A549 (cell line): ENCODE measurements at places on chromosomes 2 and 18. TPM values are rescaled to one million over a fixed set of nuclear protein-coding genes. Genes with fewer than 3 reads are reported as not detected.

The HOXD3 gene
- 0.14 to 0.36 TPM (median 0.18 TPM) in 3 replicates for polyA plus RNA-seq

The CENPA gene
- 41.6 to 45.7 TPM (median 43.7 TPM) in 3 replicates for polyA plus RNA-seq

The GTF3C2 gene
- polyA plus RNA-seq, result 69.2 to 78.2 TPM (median 75.4 TPM) in 3 replicates

The SLC11A1 gene
- polyA plus RNA-seq, result 0.11 to 0.18 TPM (median 0.14 TPM) in 3 replicates

The C2orf92 gene
- polyA plus RNA-seq, result 1.1 to 1.9 TPM (median 1.8 TPM) in 3 replicates

The EFHD1 gene
- polyA plus RNA-seq, result 1.3 to 1.5 TPM (median 1.4 TPM) in 3 replicates

The ANKAR gene
- polyA plus RNA-seq, result 1.7 to 2.3 TPM (median 2.2 TPM) in 3 replicates

The R3HDM1 gene
- 27.6 to 31.3 TPM (median 27.7 TPM) in 3 replicates for polyA plus RNA-seq

The NR4A2 gene
- 1.2 to 2.3 TPM (median 1.9 TPM) in 3 replicates for polyA plus RNA-seq

The FOXI3 gene
- polyA plus RNA-seq, result not detected in 3 replicates

The CD302 gene
- polyA plus RNA-seq, result 2.4 to 2.9 TPM (median 2.5 TPM) in 3 replicates

The HDLBP gene
- polyA plus RNA-seq, result 237 to 256 TPM (median 248 TPM) in 3 replicates

The ZC3H8 gene
- polyA plus RNA-seq, result 13.2 to 16.5 TPM (median 15.2 TPM) in 3 replicates

The SERPINB2 gene
- not detected in 3 replicates for polyA plus RNA-seq

The CCDC138 gene
- 9.7 to 12.2 TPM (median 10.4 TPM) in 3 replicates for polyA plus RNA-seq

GRCh38 chr18:56043641-56044061, 455.7 kb upstream of the TCF4 start:
- DNase-seq, result no peak

DNA sequence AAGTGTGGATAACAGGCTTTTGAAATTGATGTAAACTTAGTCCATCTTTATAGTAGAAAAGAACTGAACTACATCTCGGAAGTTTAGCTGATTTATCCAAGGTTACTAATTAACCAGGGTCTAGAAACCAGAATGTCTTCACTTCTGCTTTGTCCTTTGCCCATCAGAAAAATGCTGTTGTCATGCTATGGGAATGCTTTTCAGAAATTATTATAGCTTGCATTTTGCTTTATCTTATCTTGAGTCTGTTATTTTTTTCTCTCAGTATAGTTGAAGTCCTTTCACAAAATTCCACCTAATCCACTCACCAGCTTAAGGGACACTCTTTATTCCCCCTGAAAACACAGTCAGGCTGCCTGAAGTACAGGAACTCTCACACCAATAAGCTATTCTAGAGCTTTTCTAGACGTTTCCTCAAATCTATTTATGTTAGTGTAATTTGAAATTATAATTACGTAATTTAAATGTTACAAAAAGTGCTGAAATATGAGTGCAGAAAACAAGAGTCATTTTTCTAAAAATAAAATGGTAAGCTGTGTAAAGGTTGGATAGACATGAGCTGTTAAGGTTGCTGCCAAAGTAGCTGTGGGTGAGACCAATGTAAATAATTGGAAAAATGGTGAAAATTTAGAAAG, 456.3 kb downstream of the TGIF1 start:
- DNase-seq, result no peak

DNA sequence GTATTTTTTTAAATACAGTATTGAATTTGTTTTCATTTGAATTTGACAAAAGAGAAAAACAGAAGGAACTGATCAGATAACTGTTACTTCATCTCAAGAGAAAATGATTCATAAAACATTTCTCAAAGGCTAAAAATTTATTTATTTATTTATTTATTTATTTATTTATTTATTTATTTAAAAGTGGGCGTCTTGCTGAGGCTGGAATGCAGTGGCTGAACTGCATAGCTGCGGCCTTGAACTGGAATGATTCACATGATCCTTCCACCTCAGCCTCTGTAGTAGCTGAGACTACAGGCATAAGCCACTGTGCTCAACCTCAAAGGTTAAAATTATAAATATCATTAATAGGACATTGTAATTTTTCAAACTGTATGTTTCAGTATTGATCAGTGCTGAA, 4.5 kb upstream of the PUM2 start:
- DNase-seq, result no peak

DNA sequence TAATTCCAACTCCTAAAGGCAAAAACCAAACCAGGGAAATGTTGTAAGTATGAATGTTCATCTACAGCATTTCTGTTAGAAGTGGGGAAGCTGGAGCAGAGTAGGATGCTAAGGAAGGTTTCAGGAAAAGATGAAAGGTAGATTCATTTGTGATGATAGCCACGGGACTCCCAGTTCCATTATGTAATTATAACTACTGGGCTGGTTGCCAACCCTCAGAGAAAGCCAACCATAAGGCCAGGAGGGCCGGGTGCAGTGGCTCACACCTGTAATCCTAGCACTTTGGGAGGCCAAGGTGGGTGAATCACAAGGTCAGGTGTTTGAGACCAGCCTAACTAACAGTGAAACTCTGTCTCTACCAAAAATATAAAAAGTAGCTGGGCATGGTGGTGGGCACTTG, 288.9 kb upstream of the ETAA1 start:
- DNase-seq, result no peak

- DNase-seq, result peak; percentile 66
Observed at GRCh38 chr18:54946149-54946581, 13.1 kb downstream of the CCDC68 start.

- DNase-seq, result no peak
Observed at GRCh38 chr2:122682356-122682755, 926.9 kb downstream of the TSN start.

DNA sequence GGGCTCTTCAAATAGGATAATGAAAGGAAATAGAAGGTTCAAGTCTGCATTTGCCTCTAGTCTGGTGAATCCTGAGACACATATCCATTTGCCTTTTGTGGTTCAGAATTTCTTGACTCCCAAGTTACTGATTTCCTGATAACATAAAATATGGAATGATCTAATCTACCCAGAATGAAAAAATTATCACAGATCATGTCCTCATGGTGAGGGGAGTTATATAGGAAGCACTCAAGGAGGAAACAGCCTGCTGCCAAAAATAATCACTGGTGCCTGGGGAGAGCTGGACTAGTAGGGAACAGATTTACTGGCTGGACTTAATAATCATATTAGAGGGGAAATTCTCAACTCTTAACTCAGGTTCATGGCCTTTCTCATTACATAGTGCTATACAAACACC, 95.5 kb upstream of the STK17B start:
- DNase-seq, result no peak

DNA sequence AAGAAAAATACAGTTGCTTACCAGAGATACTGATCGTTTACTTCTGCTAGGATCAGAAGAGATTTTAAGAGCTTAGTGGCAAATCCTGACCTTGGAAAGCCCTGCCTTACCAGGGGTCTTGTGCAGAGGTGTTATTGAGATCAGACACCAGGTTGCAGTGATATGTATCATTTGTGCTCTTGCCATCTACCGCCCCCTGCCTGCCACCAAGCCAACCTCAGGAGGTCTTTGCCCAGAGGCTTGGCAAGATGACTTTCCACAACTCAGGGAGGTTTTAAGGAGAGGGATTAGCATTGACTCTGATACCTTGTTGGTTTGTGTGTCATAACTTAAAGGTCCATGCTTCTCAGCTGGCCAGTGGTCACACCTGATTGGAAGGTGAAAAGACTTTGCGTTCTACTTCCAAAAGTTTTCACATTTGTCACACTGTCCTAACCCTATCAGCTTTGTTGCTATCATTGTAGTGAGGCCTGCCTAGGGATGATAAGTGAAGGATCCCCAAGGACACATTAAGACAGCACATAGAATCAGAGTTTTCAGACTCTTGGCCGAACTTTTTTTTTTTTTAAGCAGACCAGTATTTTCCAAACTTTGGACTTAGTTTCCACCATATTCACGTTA, 46.2 kb upstream of the MGAT5 start:
- peak; percentile 69 for DNase-seq

GRCh38 chr2:211479536-211480150, 923.2 kb downstream of the CPS1 start:
- no peak for DNase-seq

DNA sequence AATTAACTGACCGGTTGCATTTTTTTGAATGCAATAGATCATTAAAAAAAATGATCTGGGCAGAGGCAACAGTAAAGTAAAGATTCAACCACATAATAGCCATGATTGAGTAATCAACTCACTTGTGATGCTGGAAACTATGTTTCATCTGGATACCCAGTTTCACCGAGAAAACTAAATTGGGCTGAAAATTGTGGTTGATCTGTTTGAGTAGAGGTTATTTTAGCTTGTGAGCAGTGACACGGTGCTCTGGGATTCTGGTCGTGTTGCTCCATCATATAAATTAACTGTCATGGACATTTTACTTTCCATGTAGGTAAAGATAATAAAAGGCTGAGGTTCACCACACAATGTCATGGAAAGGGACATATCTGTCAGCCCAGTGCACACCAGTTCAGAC, 58.7 kb downstream of the CD226 start:
- no peak for DNase-seq

- no peak for DNase-seq
Observed at GRCh38 chr2:130300258-130300969, 42.3 kb upstream of the IMP4 start.

DNA sequence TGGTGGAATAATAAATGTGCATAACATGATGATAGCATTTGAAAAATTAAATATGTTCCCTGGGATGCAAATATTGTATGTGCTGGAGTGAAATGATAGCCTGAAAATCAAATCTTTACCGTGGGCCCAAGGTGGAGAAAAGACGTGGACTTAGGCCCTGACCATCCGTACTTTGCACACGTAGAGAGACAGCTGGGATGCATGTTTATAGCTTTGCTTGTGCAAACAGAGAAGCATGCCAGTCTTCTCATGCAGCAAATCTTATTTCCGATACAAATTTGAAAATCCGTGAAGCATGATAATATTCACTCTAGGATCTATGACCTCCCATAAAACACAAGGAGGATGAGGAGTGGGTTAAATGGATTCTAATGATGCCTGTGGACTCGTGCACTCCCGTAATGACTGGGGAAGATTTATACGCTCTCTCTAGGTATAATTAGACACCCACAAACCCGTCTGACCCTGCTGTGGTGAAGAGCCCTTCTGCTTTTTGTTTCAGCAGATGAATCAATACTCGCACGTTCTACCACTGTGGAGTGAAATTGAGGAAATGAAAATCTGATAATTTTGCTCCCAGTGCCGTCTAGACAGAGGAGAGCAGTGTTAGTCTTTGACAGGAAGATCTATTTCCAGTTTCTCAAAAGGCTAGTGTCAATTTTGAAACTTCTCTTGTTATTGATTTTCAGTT, 810.3 kb upstream of the SALL3 start:
- DNase-seq, result no peak

GRCh38 chr2:33091541-33092123, 144.9 kb downstream of the LTBP1 start:
- no peak for DNase-seq

GRCh38 chr2:68119504-68119903, 38.2 kb upstream of the PNO1 start:
- no peak for DNase-seq

DNA sequence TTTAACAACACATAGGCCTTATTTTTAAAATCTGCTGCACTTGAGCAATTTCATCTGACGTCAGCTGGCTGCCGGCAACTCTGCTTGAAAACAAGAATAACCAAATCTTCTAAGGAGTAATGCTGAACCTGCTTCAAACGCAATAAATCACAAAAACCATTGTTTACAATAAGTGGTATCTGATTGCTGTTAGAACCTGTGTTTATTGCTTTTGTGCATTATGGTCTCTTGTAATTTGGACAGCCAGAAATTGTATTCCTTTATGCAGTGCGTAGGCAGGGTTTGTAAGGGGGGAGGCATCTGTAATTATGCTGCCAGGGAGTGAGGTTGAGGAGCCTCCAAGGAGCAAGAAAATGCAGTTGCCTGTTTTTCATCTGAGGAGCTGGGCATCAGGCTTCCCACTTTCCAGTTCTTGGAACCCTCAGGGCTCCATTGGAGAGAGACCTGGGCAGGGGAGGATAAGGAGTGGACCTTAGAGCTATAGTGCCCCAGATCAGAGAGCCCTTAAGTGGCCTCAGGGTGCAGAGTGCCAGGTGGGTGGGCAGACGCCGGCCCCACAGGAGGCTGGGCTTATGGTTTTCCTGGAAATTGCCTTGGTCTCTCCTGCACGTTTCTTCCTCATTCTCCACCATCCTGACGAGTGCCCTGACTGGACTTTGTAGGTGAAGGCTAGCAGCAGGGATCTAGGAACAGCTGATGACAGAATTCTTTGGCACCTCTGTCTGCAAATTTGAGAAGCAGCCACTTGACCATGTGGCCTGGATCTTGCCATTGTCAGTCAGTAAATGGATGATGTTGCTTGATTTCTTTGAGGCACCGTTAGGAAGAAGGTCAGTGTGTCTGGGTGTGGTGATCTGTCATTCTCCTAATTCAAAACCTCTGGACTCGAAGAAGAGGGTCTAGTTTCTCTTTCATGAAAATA, 129.2 kb downstream of the KLHL29 start:
- DNase-seq, result no peak

DNA sequence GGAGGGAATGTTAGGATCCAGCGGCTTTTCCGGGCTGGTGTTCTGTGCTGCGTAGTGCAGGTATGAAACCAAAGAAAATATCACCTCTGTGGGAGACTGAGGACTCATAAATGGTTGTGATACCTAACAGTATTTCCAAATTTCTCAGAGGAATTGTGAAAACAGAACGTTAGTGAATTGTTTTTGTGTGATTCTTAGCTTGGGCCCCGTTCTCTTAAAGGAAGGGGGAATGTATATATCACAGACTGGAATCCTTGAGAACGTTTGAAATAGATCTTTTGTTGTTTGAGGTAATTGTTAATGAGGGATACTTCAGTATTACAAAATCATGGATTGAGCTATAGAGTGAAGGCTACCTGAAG, 834 bp downstream of the ZNF638 start:
- no peak for DNase-seq

GRCh38 chr2:236343400-236344161, 79.4 kb upstream of the ASB18 start:
- DNase-seq, result peak; percentile 79

DNA sequence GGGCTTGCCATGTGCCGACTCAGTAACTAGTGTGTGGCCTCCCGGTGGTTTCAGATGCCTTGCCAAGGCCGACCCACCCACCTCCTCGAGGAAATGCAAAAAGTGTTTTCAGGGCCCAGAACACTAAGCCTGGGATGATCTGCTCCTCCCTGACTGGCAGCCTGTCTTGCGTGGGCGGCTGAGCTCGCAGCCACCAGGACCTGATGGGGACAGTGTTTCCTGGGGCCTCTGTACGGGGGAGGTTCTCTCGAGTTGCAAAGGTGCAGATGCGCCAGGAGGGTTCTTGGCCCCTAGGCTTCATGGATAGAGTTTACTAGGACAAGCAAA, 85.2 kb downstream of the GLI2 start:
- DNase-seq, result no peak

DNA sequence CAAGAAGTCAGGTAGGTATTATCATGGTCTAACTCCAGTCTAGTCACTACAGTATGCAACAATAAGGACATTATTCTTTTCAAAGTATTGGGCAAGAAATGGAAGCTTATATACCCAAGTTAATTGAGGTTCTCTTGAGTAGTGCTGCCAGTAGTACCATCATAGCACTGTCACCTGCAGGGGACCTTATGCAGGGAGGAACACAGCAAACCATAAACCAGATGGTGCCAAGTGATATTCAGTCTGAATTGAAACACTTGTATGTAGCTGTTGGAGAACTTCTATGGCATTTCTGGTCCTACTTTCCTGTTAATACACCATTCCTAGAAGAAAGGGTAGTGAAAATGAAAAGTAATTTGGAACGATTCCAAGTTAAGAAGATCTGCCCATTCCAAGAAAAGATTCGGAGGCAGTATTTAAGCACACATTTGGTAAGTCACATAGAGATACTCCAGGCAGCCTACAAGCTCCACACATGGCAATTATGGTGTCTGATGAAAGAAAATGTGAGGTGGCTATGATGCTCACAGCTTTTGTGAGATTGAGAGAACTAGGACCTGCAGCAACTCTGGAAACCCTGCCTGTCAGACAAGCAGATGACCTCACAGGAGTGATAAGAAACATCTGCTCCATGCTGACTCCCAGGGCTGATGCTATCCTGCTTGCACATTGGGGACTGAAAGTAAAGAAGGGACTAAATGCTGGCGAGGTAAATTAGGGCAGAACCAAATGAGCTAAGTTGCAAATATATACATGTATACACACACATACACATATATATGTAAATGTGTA, 174.7 kb downstream of the MC4R start:
- DNase-seq, result no peak
